NCI-H524 (cell line): ENCODE measurements at places on chromosomes 1 and 21.

DNA sequence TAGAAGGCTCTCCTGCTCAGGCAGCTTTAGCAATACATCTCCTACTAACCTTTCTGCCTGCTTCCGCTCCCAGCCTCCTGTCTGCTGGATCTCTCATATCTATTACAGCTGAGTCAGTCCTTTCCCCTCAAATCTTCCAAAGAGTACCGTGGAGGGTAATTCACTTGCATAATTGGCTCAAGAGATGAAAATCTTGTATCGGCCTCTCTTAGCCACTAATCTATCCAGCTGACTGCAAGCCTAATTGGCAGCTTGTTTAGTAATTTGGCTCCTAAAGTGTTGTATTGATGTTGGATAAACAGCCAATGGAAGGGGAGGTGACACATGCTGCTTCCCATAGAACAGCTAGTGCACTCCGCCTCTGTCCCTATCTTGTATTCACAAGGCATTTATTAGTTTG, 195.7 kb downstream of the GPATCH2 start:
- DNase-seq, result peak; percentile 58

DNA sequence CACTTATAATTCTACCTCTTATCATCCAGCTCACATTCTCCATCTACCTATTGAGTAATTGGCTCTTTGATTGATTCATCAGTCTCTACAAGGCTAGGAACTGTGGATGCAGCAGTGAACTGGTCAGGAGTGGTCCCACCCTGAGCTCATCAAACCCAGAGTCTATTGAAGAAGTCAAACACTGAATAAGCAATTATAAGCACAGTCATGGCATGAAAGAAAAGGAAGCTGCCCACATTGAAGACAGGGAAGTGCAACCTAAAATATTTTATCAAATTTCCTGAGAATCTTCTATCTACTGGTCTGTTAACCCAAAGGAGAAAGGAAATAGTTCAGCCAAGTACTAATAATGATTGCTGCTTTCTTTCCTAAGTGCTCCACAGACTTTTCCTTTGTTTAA, 35.7 kb downstream of the ACP6 start:
- DNase-seq, result no peak

GRCh38 chr1:50873458-50874187, 86.4 kb downstream of the FAF1 start:
- DNase-seq, result peak; percentile 41

GRCh38 chr1:168845140-168845539, 116.1 kb upstream of the DPT start:
- DNase-seq, result no peak

GRCh38 chr1:64829411-64830029, 84.6 kb downstream of the RAVER2 start:
- DNase-seq, result no peak

GRCh38 chr1:42759114-42759513, 7.7 kb downstream of the P3H1 start:
- DNase-seq, result no peak

- DNase-seq, result no peak
These were observed 121.1 kb downstream of the RUNX1 start for GRCh38 chr21:34927992-34928391.

- DNase-seq, result no peak
These were observed 51.1 kb upstream of the RBM15 start for GRCh38 chr1:110288111-110288510.

- DNase-seq, result peak; percentile 29
These were observed 891 bp downstream of the HMGN1 start for GRCh38 chr21:39348040-39348354.

DNA sequence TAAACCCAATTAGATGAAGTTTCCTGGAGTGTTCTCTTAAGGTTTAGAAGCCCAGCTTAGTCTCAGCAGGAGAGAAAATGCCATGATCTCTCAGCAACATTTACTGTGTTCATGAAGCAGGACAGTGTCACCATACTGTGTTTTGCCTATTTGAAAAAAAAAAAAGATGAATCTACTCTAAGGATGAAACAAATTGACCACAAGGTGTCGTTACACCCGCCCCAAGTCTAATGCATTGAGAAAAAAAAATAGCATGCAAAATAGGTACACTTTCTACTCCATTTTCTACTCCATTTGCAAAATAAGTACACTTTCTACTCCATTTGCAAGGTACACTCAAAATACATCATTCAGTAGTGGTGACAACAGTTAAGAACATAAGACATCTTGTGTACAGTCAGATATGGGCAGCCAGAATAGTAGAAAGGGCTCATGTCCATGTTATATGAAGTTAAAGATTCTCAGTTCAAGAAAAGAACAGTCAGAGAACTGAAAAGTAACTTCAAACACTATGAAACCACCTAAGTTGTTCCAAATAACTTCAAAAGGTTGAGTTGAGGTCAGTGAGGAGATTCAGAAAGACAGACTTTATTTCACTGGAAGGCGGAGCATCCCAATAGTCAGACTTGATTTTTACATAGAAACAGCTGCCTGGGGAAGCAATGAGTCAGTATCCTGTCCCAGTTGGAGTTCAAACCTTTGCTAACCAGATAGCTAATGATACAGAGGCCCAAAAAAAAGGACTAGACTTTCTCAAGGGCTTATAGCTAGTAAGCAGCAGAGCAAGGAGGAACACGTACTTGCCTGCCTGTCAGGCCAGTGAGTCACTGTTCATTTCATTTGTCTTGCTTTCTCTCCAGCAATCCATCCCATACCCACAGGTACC, 13.3 kb downstream of the PLPPR5 start:
- no peak for DNase-seq

GRCh38 chr1:78237364-78237916, 191.7 kb downstream of the GIPC2 start:
- DNase-seq, result no peak

- DNase-seq, result no peak
These were observed 19.7 kb downstream of the SLC5A9 start for GRCh38 chr1:48242141-48242736.

GRCh38 chr1:44606701-44607281, 67.5 kb downstream of the TMEM53 start:
- DNase-seq, result no peak

GRCh38 chr1:76840278-76840677, 27.0 kb upstream of the ST6GALNAC5 start:
- DNase-seq, result no peak

GRCh38 chr1:171397851-171398469, 84.0 kb downstream of the FMO4 start:
- DNase-seq, result no peak

DNA sequence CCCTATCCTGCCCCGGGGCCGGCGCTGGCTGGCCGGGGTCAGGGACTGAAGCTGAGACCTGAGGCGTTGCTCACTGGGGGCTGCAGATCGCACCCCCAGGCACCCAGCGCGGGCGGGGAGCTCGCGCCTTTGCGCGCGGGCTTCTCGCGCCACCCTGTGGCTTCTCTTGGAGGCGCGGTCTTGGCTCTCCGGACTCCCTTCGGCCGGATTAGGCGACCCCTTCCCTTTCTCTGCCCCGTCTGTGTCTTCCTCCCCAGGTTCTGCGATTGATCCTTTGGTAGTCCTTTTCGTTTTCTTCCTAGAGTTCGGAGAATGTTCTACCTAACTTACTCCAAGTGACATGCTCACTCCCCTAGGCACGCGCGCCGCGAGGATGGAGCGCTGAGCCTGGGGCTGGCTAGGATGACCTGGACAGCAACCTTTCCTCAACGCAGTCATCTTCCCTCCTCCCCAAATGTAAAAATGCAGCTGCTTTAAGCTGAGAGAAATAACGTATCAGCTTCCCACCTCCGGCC, 495 bp upstream of the NTRK1 start:
- DNase-seq, result peak; percentile 68

GRCh38 chr1:149884433-149885338, 14.7 kb upstream of the BOLA1 start:
- peak; percentile 69 for DNase-seq

DNA sequence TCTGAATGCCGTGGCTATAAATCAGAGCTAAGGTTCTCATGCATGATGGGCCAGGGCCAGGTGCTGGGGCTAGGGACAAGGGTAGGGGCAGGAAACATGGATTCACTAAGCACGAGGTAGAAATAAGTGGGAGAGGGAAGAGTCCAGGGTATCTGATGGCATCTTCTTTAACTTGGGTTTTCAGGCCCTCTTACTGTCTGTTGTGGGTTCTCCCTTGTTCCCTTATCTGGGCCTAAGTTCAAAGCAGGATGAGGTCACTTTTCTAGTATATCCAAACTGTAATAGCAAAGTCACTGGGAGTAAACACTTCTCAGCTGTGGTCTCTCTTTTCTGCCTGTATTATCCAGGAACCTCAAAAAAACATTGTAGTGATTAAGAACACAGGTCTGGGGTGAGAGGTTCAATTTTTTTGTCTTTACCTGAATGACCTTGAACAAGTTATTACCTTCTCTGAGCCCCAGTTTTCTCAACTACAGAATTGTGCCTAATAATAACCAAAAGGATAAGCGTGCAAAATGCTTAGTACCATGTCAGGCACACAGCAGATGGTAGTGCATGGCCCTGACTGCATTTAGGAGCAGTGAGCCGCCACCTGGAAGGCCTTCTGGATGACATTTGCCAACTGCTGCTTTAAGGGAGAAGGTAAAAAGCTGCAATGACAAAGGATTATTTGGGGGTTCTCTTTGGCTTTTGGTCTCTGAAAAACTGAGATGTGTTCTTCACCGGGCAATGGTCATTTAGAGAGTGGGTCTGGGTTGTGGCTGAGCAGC, 53.6 kb upstream of the A3GALT2 start:
- DNase-seq, result peak; percentile 82

DNA sequence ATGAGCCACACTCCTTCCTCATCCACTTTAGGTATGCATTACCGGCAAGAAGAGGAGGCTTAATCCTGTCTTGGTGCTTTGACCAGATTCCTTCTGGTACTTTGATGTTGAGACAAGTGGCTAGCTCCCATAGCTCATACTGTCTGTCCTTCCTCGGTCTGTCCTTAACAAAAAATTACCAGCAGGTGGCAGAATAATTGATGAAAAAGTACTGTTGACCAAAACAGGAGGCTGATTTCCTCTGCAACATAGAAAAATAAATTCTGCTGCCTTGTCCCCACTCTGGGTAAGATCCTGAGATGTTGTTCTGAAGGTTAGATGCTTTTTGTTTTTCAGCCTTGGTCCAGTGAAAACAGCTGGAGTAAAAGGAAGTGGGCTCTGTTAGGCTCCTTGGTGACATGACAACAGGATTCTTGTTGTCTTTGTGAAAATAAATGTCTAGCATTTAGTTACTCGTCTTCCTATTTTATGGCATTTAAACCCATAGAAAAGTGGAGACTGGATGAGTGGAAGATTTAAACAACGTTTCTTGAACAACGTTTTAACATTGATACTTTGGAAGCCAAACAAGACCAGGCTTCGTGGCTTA, 11.2 kb upstream of the HJV start:
- DNase-seq, result peak; percentile 56

DNA sequence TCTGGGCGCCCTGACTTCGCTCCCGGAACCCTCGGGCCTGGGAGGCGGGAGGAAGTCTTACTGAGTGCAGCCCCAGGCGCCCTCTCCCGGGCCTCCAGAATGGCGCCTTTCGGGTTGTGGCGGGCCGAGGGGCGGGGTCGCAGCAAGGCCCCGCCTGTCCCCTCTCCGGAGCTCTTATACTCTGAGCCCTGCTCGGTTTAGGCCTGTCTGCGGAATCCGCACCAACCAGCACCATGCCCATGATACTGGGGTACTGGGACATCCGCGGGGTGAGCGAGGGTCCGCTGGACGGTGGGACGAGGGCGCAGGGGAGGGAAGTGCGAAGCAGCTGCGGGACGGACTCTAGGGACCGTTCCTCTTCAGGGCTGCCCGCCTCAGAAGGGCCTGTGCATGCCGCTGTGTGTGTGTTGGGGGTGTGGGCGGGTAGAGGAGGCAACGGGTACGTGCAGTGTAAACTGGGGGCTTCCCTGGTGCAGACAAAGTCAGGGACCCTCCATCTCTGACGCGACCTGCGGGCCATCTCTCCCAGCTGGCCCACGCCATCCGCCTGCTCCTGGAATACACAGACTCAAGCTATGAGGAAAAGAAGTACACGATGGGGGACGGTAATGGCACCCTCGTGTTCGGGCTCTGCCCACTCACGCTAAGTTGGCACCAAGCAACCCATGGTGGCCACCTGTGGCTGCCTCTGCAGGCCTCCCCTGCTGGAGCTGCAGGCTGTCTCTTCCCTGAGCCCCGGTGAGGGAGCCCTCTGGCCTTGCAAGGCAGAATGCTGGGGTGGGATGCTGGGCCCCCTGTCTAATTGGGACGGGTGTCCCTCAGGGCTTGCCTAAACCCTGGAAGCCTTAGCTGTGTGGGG, at the start of gene GSTM1:
Gene GSTM1 (plus strand): TSS at position 177 of the 859 bp plus-strand sequence. CDS start 57 bp downstream, at position 234.
- DNase-seq, result no peak
